Neural progenitor cell (in vitro differentiated cells): ENCODE measurements at places on chromosomes 3 and 15. TPM values are rescaled to one million over a fixed set of nuclear protein-coding genes. Genes with fewer than 3 reads are reported as not detected.
A peak's percentile ranks its signal among the peaks of the same experiment; 100 is the strongest.

BOC gene
- total RNA-seq: 35.2 and 57.3 TPM in 2 replicates

- DNase-seq: peak; percentile 91
- H3K36me3 ChIP-seq: no peaks in the 10 kb centered on the region
- H3K27me3 ChIP-seq: no peaks in the 10 kb centered on the region
These were observed 1.4 kb downstream of the CRTAP start for GRCh38 chr3:33115024-33115768.

GRCh38 chr3:8879347-8879944 lies 83.8 kb downstream of the RAD18 start:
- no peaks in the 10 kb centered on the region for H3K36me3 ChIP-seq
- H3K27ac ChIP-seq: no peak overlapping the region

GRCh38 chr3:168730073-168730472 lies 634.3 kb upstream of the GOLIM4 start:
- peaks cover 4% of the 10 kb centered on the region for H3K36me3 ChIP-seq
- H3K27me3 ChIP-seq: no peaks in the 10 kb centered on the region
- H3K4me1 ChIP-seq: no peaks in the 10 kb centered on the region
- no peak overlapping the region for H3K4me3 ChIP-seq

- no peaks in the 10 kb centered on the region for H3K36me3 ChIP-seq
- no peak for DNase-seq
- no peak overlapping the region for H3K4me3 ChIP-seq
These were observed 9.1 kb upstream of the ADPRH start for GRCh38 chr3:119570229-119570628.

DNA sequence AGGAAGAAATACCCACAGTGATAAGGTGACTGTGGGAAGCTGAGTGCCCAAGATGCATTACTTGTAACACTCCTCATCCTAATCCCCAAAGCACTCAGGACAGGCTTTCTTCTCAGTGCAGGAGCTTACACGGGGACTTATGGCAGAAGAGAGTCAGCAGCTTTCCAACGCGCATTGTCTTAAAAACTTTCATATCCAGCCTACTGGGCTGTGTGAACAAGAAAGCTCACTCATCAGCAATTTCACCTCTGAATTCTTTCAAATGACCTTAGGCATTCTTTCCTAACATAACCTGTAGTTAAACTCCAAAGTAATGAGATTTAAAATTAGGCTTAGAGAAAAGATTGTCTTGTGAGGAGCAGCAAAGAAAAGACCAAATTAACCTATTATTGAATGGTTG lies 132.3 kb downstream of the KCNAB1 start:
- peak; percentile 40 for DNase-seq
- H3K36me3 ChIP-seq: no peaks in the 10 kb centered on the region
- H3K27ac ChIP-seq: no peak overlapping the region
- H3K27me3 ChIP-seq: no peaks in the 10 kb centered on the region

GRCh38 chr3:13121553-13122001 lies 48.3 kb upstream of the IQSEC1 start:
- no peak overlapping the region for H3K27ac ChIP-seq
- no peaks in the 10 kb centered on the region for H3K36me3 ChIP-seq
- no peaks in the 10 kb centered on the region for H3K27me3 ChIP-seq
- H3K4me3 ChIP-seq: no peak overlapping the region
